ENCODE measurements at places on chromosomes 11 and 22. TPM values are rescaled to one million over a fixed set of nuclear protein-coding genes. Genes with fewer than 3 reads are reported as not detected.

The RIMBP3C gene
- total RNA-seq = 0.04 TPM

The ZNF280B gene
- 0.78 TPM for total RNA-seq

The POLR2F gene
- 129 TPM for total RNA-seq

The TOMM22 gene
- total RNA-seq = 37.1 TPM

The CRKL gene
- total RNA-seq = 73.3 TPM

The DRG1 gene
- 127 TPM for total RNA-seq

The CCDC89 gene
- total RNA-seq = not detected

The PDE3B gene
- total RNA-seq = 1.1 TPM

The TSSC4 gene
- 67.6 TPM for total RNA-seq

All from gastrocnemius medialis (tissue), 4 donors.